ENCODE measurements at places on chromosomes 11 and 22.
A peak's percentile ranks its signal among the peaks of the same experiment; 100 is the strongest.

DNA sequence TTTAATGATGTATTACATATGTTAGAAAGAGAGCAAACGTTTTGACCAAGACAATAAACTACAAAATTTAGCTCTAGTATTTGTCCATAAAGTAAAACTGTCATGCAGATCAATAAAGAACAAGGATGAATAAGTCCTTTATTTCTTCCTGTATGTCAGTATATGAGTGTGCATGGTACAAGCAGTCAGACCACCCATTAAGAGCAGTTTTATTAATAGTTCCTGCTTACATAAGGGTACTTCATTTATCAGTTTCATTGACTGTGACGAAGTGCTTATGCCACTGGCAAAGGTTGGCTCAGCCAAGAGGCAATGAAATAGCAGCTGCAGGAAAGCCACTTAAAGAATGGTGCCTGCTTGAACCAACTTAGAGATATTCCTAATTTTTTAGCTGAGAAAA is 913.0 kb upstream of the CNTN5 start:
- DNase-seq, result no peak

GRCh38 chr11:134370526-134371435 is 39.0 kb downstream of the GLB1L2 start:
- no peak for DNase-seq

DNA sequence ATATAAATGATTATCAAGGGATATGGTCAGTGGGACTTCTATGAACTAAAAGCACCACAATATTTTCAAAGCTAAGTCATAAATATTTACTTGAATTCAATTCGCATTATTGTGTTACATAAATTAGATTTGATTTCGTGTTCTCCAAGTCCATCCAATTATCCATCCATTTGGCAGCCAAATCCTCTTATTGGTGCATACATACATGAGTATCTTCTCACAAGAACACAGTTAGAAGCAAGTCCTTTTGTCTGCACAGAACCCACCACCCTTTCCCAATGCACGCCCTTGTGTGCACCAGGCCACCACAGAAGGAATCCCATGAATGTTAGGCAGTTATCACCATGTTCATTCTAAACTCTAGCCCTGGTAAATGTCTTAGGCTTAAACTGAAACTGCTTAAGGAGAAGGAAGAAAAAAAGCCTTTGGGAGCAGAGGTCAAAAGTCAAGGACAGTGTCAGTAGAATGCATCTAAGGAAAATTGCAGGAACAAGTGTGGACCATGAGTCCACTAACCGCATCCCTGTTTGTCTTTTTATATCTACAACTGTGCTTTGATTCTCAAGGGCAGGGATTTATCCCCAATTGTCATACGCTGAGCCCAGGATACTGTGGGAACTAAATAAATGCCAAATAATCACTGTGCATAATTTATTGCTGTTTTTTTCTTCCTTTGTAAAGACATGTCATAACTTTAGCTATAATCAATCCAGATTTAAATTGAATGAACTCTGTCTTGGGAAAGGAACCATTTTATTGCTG is 108.2 kb upstream of the DDI1 start:
- no peak for DNase-seq

DNA sequence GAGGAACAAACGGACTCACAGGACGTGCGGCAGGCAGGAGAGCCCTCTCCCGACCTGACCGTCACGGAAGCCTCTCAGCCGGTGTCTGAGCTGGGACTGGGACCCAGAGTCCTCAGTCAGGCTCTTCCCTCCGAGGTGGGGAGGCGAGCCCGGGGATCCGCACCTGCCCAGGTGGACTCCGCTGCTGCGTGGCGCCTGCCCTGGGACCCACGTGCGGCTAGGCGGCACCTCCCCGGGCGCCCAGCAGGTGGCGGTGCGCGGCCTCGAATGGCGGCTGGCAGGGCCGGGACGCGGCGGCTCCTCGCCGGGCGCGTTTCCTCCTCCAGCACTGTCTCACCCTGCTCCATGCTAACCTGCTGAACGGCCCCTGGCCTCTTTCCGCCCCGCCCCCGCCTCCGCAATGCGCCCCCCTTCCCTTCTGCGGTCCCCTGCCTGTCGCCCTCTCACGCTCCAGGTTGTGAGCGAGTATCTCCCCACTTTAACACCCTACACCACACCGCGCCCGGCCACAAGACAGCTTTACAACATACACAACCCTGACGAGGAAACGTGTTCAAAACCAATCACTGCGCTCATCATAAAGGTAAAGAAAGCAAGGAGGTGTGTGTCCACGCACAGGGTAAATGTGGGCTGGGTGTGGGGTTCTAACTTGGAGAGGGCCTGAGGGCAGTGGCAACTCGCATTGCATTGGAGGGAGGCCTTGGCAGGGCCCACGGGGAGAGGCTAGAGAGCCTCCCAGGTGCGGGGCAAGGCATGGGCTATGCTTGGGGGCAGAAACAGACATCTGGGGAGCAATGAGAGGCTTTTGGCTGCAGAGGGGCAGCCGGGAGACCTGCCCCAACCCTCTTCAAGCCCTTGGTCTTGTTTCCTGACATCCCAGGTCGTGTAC is 25.9 kb upstream of the ATXN10 start:
- peak; percentile 79 for DNase-seq

DNA sequence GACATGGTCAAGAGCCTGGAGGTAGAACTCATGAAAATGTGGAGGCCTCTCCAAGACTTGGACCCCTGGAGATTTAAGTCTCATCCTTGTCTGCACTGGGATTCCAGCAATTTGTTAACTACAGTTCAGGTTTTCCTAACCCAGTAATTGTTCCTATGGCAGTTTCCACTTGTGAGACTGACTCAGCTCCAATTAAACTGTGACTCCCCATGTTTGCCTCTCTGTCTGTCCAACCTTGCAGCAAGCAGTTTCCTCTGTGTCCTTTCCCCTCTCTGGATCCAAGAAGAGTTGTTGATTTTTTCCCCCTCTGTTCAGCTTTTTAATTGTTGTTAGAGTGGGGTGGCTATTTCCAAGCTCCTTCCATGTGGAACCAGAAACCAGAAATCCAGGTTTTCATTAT is 16.2 kb upstream of the ARHGAP20 start:
- DNase-seq, result no peak

DNA sequence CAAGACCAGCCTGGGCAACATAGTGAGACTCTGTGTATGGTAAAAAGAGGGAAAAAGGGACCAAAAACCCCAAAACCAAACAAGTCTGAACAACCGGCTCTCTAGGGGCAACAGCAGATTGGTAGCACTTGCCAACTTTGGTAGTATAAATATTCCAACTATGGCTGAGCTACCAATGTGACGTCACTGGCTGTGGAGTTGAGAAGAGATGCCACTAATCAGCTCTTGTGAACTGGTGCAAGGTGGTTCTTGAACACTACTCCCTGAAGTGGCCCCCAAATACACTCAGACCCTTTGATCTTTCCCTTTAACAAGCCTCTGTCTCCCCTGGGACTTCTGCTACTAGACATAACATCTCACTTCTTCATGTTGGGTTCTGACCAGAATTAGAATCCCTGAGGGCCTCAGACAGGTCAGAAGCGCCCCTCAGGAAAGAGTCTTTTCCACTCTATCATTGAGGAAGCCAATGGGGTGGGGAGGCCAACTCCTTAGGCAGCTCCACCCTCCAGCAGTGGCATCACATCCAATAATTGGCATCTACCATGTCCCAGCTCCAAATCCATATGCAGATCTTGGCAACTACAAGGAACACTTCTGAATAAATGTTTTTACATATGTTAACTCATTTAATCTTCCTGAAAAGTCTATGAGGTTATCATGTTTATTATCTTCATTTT is 49.2 kb downstream of the RPL27A start:
- DNase-seq, result no peak

DNA sequence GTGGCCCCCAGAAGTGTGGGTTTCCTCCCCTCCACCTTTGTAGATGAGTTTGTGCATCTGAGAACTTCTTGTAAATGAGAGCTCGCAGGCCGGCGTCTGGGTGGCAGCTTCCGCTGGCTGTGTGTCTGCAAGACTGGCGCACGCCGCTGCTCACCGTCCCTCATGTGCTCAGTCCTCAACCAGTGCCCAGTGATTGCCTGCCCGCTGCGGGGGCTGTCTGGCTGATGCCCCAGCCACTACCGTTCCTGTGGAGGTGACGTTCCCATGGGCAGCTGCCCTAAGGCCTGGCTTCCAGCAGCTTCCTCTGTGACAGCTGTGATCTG is 8.8 kb downstream of the TBX1 start:
- no peak for DNase-seq

DNA sequence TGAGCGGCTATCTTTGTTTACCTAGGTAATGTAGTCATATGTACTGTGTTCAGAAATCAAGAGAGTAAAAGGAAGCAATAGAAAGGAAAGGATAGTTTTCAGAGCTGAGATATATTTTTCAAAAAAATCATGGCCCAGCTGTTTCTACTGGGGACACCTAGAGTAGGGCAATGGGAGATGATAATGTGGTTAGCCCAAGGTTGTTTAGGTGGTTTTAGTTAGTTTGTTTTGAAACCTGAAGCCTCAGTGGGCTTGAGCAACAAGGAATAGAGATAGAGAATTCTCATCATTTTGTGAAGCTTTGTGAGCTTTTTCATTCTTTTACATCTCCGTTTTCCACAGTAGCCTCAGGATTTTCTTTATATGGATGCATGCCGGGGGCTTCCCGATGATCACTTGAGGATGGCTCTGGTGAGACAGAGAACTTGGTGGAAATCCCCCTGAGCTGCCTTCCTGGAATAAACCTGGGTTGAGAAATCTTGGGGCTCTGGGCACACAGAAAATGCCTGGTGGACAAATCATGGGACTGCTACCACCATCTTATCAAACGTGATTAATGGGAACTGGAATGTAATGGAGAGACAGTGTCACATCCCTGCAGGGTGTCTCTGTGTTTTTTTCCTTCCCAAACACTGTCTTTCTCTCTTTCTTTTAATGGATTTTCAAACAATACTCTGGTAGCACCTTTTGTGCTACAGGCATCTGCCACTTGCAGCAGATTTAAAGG is 49.0 kb downstream of the ARHGAP42 start:
- no peak for DNase-seq

DNA sequence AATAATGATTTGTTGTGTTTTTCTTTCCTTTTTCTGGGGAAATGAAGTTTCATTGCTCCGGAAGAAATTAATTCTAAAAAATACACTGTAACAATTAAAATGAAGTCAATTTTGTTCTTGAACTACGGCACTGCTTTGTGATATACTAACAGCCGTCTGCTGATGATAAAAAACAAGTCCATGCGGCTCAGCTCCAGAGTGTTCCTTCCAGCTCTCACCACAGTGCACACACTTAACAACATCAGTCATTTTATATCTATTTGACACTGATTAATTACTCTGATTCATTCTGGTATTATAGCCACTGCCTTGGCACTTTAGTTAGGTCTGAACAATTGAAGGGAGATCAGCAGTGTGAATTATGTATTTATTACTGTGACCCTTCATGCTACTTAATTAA is 97.4 kb upstream of the SLC6A5 start:
- DNase-seq, result no peak

DNA sequence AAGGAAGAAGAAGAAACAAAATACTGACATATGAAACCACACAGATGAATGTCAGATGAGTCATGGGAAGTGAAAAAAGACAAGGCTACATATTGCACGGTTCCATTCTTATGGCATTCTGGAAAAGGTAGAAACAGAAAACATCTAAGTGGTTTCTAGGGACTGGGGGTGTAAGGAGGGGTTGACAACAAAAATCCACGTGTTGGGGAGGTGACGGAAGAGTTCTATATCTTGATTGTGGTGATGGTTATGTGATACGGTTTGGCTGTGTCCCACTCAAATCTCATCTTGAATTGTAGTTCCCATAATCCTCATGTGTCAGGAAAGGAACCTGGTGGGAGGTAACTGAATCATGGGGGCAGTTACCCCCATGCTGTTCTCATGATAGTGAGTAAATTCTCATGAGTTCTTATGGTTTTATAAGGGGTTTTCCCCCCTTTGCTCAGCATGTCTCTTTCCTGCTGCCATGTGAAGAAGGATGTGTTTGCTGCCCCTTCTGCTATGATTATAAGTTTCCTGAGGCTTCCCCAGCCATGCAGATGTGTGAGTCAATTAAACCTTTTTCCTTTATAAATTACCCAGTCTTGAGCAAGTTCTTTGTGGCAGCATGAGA is 6.4 kb upstream of the ARFGAP3 start:
- DNase-seq, result peak; percentile 72

DNA sequence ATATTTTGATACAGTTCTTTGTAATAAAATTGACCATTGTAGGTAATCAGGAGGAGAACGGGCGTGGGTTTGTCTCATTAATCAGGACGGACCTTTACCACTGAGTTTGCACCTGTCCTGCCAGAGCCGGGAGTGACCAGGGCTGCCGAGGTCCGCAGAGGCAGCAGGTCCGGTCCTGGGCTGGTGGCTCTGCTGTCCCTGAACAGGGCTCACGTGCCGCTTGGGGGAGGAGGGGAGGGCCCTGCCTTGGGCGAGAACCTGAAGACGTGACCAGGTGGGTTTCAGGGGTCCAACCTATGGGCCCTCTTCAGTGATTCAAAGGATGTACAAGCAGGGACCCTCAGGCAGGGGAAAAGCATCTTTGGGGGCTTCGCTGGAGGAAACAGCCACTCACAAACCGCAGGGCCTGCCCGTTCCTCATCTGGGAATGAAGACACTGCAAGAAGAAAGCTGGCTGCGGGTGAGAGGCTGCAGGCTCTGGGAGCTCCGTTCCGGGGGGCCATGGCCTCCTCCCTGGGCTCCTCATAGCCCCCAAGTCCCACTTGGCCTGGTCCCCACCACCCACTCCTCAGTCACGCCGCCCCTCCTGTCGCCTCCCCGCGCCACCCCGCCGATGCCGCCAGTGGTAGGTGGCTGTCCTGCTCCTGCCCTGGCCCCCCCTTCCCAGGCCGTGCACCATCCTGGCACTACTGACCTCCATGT is 9.2 kb downstream of the CRELD2 start:
- no peak for DNase-seq

- no peak for DNase-seq
Measured at GRCh38 chr11:34860034-34860433, 56.1 kb downstream of the APIP start.

- DNase-seq, result no peak
Measured at GRCh38 chr22:44354288-44354687, 41.5 kb upstream of the SHISAL1 start.

DNA sequence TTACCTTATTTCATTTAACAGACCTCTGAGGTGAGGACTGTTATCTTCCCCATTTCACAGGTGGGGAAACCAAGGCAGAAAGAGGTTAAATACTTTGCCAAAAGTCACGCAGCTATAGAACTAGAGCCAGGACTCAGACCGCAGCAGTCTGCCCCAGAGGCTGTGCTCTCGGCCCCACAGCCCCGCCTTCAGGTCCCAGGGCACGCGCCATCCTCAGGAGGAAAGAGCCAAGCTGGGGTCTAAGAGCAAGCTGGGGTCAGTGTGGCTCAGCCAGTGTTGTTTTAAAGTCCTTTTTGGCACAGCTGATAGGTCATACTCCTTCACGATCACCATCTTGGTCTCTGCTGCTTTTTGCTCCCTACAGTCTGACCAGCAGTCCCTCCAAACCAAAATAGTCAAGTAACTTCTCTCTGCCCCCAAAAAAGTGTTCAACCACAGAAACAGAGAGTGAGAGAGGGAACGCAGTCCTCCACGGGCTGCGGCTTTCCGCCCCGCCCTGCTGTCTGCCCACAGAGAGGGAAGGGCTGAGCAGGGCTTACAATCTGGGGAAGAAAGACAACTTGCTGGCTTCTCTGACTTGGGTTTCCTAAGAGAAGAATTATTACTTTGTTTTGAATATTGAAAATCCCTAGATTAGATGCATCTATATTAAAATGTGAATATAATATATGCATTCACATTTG is 137.2 kb upstream of the OPCML start:
- DNase-seq, result no peak

All from AG08395 (cell line).